ENCODE measurements at places on chromosomes 11 and 22. TPM values are rescaled to one million over a fixed set of nuclear protein-coding genes. Genes with fewer than 3 reads are reported as not detected.

DNA sequence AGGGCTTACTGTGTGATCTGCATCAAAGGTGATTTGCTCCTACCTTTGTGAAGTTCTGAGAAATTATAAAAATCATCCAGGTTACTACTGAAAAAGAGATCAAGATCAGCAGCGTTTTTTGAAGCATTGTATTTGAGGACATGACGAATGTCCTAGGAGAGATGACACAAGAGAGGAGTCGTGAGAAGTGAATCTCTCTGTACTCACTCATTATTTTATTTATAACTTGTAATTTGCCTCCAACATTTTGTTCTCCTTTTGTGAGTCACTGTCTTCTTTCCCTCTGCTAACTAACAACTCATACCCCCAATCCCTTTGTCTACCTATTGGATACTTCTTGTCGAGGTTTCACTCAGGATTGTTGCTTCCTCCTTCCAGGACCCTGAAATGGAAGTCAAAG is 8.6 kb downstream of the NXPE1 start:
- DNase-seq, result no peak

The IFITM10 gene
- total RNA-seq, result 1.8 TPM

DNA sequence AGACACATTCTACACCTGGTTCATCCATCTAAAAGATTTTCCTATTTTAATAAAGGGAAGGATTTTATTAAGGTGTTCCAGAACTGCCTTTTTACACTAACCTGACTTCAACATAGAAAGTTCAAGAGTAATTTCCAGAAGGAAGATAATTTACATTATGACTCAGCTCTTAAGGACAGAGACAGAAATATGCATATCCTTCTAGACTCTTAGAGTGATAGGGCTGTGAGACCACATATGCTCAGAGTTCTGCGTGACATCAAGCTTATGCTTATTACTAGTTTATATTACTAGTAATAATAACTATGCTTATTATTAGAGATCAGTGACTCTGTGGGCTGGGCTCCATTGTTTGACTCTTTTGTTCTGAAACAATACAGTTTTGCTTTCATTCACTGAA is 4.6 kb downstream of the PDGFD start:
- DNase-seq, result no peak

DNA sequence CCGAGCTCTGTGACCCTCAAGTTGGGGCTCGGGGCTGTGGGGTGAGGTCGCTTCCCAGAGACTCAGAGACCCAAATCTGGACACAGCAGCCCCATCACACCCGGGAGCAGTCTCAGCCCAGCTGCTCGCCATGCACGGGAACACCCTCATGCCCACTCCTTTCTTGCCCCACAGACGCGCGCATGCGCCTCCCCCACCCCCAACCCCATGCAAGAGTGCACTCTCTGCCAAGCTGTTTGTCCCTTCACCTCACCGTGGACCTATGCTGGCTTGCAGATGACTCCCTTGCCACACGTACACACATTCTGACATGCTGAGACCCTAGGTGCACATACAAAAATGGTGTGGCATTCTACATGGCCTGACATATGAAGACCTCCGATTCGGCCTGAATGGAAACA is 478 bp upstream of the CD248 start:
- DNase-seq, result no peak

DNA sequence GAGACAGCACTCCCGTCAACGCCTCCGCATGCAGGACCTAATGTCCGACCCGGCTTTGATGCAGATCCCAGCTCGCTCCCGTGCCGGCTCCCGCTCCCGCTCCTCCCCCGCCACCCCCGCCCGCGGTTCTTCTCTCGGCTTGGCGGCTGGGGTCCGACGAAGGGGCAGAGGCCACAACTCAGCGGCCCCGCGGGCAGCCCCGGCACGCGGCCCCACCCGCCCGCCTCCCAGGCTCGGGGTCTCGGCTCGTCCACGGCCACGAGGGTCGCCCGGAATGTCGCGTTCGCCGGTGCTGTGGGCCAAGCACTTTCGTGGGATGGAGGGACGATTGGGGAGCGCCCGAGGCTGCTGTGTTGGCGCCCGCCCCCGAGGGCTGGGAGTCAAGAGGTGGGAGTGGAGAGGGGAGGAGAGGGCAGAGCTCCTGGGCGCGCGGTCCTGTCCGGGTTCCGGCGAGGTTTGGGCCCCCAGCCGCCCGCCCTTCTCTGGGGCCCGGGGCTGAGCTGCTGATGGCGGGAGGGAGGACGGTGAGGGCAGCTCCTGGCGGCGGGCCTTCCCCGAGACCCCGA is 5.3 kb upstream of the TBX1 start:
- DNase-seq, result no peak
